ENCODE measurements at places on chromosomes 3 and 15. TPM values are rescaled to one million over a fixed set of nuclear protein-coding genes. Genes with fewer than 3 reads are reported as not detected.

DNA sequence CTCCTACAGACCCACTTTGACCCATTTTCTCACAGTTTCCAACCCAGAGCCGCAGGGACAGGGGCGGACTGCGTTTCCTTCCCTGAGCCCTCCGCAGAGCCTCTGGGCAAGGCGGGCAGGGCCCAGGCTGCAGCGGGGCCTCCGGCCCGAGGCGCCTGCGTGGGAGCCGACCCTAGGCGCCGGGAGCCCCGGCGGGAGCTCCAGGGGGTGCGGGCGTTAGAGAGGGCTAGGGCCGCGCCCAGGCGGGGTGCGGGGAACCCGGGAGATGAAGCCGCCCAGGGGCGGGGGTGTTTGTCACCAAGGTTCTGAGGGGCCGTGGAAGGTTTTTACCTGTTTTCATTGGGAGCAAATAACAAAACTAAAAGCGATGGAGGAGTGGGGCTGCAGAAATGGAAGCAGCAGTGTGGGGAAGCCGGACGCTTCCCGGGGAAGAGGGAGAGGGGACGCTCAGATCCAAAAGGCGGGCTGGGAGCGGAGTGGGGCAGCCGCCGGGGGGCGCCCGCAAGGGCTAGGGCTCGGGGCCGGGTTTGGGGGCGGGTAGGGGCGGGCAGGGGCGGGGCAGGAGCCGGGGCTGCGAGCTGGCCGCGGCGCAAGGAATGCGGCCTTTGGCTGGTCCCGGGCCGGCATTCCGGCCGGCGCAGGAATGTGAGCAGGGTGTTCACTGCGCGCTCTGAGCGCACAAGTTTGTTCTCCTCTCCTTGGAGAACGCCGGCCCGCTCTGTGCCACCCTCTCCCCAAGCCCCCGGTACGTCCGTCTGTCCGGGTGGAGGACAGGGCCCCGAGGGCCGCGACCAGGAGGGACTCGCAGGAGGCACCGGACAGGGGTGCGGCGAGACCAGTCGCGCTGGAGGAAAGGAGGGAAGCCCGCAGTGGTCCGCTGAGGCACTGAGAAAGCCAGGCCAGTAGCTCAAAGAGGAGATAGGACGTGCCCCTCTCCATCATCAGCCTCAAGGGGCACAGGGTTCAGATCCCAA, 61.1 kb downstream of the AMOTL2 start:
- no peak overlapping the region for H3K4me3 ChIP-seq
- peaks cover 36% of the 10 kb centered on the region for H3K4me1 ChIP-seq
- H3K27me3 ChIP-seq, result no peaks in the 10 kb centered on the region
- no peaks in the 10 kb centered on the region for H3K36me3 ChIP-seq
- no peak for DNase-seq

Gene CPA3
- polyA plus RNA-seq, result not detected

DNA sequence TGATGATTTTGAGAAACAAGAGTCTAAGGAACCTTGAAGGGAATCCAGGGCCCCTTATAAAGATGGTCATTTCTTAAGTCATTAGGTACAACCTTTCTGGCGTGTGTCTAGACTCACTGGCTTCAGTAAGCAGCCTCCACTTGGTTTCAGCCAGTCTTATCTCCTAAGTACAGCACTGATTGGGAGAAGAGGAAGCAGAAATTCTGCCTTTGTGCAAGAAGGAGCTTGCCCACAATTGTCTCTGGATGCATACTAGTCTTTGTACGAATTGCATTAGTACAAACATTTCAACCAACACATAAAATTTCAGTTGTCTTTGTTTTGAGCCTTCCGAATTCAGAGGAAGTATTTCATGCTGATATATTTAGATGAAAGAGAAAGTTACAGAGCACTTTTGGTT, 139.4 kb downstream of the SLCO3A1 start:
- DNase-seq, result no peak
- no peaks in the 10 kb centered on the region for H3K4me1 ChIP-seq
- H3K4me3 ChIP-seq, result no peak overlapping the region
- H3K27ac ChIP-seq, result no peak overlapping the region

DNA sequence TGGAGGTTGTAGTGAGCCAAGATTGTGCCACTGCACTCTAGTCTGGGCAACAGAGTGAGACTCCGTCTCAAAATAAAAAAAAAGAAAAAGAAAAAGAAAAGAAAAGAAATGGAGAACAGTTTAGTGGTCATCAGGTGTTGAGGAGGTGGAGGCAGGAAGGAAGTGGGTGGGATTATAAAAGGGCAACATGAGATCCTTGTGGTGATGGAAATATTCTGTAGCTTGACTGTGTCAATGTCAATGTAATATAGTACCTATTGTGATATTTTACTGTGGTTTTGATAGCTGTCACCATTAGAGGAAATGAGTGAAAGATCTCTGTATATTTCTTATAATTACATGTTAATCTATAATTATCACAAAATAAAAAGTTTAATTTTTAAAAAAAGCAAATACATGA, 60.8 kb downstream of the TRAT1 start:
- H3K36me3 ChIP-seq, result no peaks in the 10 kb centered on the region
- DNase-seq, result no peak
- H3K27me3 ChIP-seq, result no peaks in the 10 kb centered on the region
- no peak overlapping the region for H3K27ac ChIP-seq

Gene PARP3
- polyA plus RNA-seq, result 31.1 TPM

DNA sequence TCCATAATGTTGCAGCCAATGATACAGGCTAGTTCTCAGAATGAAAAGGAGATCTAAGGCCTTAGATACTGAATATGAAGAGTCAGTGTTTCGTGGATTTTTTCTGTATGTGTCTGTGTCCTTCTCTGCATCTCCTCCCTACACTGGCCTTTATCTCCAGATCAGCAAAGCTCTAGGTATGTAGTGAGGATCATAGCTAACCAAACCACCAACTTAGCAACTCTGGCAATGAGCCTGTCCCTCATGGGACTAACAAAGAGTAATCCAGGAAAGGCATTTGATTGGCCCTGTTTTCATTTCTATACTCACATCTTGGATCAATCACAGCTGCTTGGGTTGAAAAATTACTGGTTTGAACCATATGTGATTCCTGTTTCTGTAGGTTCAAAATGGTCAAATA, 18.6 kb upstream of the CNTN3 start:
- no peak overlapping the region for H3K27ac ChIP-seq
- no peaks in the 10 kb centered on the region for H3K4me1 ChIP-seq
- H3K27me3 ChIP-seq, result no peaks in the 10 kb centered on the region

- H3K27me3 ChIP-seq, result no peaks in the 10 kb centered on the region
- no peak for DNase-seq
- H3K4me3 ChIP-seq, result no peak overlapping the region
- H3K4me1 ChIP-seq, result peaks cover 23% of the 10 kb centered on the region
- H3K36me3 ChIP-seq, result no peaks in the 10 kb centered on the region
These were observed 557.8 kb upstream of the CFAP20DC start for GRCh38 chr3:59607656-59608055.

Gene CILP
- 0.15 TPM for polyA plus RNA-seq

Gene TXNRD3
- polyA plus RNA-seq, result 5.2 TPM

DNA sequence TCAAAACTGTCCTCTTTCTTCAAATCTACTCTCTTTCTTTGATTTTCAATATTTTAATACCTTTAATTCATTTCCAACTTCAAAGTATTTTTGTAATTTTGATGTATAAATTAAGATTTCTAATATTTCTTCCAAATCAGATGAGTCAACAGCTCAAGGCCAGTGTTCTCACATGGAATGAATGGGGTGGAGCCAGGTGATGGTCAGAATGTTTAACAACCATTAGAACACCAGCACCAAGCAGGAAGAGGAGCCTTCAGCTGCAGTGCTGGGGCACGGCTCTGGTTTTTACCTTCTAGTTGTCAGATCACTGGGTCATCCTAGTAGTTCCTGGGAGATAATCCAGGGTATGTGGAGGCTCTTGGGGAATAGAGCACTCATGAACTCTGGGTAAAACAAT, 494.5 kb upstream of the PDZRN3 start:
- no peak for DNase-seq
- no peaks in the 10 kb centered on the region for H3K27me3 ChIP-seq
- H3K36me3 ChIP-seq, result no peaks in the 10 kb centered on the region
- H3K4me1 ChIP-seq, result no peaks in the 10 kb centered on the region

DNA sequence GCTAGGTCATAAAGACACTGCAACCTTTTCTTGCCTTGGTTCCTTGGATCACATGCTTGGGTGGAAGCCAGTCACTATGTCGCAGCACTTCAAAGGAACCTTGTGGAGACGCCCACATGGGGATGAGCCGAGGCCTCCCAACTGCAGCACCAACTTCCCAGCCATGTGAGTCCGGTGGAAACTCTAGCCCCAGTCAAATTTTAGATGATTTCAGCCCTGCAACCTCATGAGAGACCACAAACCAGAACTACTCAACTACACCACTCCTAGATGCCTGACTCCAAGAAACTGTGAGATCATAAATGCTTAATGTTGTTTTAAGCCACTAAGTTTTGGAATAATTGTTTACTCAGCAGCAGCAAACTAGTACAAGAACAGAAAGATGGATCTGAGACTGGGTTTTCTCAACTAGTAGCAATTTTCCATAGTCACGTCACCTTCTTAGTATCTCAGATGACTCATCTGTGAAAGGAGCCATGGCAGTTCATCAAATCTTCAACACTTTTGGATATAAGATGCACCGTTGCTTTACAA, 86.5 kb downstream of the MB21D2 start:
- H3K27me3 ChIP-seq, result no peaks in the 10 kb centered on the region
- no peak overlapping the region for H3K4me3 ChIP-seq
- H3K4me1 ChIP-seq, result no peaks in the 10 kb centered on the region
- DNase-seq, result no peak
- H3K36me3 ChIP-seq, result no peaks in the 10 kb centered on the region

DNA sequence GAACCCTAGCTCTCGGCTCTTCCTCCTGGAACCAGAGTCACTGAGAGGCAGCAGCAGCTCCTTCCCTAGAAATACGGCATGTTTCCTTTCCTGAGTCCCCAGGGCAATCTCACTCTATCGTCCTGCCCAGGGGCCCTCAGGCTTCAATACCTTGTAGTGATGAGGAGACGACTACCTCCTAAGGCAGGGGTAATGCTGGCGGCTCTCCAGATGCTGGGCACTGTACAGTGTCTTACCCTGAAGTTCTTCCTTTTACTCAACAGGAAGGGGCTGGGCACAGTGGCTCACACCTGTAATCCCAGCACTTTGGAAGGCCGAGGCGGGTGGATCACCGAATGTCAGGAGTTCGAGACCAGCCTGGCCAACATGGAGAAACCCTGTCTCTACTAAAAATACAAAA, 13.5 kb downstream of the TMEM44 start:
- no peak overlapping the region for H3K4me3 ChIP-seq
- H3K4me1 ChIP-seq, result no peaks in the 10 kb centered on the region
- no peak for DNase-seq
- peaks cover 19% of the 10 kb centered on the region for H3K36me3 ChIP-seq

Gene PIF1
- polyA plus RNA-seq, result 12.4 TPM

Measured in SK-N-SH (cell line).